ENCODE measurements at places on chromosomes 3 and 15.

DNA sequence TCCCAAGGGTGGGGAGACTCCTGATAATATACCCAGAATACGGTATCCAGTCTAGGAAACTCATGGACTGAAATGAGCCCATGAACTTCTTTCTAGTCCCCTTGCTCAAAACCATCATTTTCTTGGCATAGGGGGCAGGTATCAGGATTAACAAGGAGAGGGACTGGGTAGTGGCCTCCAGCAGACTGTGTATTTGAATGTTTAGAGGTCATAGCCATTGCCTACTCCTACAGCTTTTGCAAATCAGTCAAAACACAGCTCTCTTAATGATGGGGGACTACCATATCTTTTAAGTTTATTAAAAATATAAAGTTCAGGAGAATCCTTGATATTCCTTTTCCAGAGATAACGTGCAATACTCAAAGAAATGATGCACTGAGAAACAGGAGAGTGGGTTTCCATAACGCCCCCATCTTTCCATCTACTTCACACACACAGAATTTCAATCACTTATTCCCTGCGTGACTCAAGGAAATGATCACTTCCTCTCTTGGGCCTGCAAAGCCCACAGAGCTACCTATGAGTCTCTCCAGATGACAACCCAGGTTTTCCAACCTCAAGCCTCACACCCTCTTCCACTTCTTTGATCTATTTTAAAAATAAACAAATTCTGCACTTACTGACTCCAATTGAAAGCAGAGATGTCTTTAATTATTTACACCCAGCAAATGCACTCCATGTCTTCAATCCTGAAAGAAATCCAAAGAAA lies 584.0 kb upstream of the LMCD1 start:
- no peak for DNase-seq

- no peak for DNase-seq
Observed at GRCh38 chr15:63038926-63039673, 3.4 kb upstream of the TPM1 start.

DNA sequence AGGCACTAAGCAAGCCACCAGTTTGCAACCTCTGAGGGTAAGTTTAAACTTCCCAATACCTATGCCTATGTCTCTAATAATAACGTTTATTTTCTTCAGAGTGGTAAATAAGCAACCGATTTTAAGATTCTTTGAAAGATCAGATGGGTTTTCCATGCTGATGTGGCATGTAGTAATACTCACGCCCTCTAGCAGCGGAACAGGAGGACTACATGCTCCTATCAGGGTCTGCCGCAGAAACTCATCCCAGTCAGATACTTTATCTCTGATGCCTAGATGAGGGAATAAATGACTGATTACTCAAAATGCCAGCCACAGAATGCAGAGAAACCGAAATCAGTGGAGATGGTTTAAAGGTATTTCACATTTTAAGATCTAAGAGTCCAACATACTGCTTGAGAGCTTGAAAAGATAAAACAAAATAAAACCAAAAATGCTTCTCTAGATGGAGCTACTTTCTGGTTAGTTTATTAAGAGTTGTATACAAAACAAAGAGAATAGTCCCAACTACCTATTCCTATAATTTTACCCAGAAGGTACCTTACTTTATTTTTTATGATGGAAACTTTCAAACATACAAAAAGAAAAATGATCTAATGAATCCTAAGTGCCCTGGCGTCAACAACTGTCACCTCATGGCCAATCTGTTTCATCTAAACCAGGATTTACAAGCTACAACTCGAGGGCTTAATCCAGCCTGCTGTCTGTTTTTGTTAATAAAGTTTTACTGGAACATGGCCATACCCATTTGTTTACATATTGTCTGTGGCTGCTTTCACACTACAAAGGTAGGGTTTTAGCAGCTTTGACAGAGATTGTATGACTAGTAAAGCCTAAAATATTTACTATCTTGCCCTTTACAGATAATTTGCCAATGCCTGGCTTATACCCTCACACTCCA lies 37.5 kb upstream of the STIMATE start:
- peak; percentile 56 for DNase-seq

GRCh38 chr3:99896482-99896881 lies 78.8 kb downstream of the CMSS1 start:
- no peak for DNase-seq

DNA sequence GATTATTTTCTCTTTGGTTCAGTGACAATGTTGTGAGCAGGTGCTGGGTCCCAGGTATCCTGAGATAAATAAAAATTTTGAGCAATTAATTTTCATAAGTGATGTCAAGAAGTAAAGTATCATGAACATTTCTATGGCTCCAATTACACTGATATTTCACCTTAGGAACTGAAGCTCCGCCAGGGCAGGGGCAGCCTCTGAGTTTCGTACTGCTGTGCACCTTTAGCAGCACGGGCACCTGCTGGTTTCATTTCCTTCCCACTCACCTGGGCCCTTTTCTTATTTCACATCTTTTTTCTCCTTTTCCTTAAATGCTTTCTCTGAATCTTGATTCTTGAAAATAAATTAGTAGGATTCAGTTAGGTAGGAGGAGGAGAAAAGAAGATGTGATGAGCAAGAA lies 1.2 kb upstream of the IL1RAP start:
- no peak for DNase-seq

GRCh38 chr15:85831415-85832113 lies 36.8 kb upstream of the KLHL25 start:
- DNase-seq: peak; percentile 33

GRCh38 chr3:179957264-179957845 lies 79.4 kb downstream of the PEX5L start:
- DNase-seq: no peak
